Fibroblast of skin of scalp (primary cell): ENCODE measurements at places on chromosomes 7 and 10.

- DNase-seq, result peak; percentile 65
Observed at GRCh38 chr7:135486261-135486920, 23.5 kb downstream of the CNOT4 start.

DNA sequence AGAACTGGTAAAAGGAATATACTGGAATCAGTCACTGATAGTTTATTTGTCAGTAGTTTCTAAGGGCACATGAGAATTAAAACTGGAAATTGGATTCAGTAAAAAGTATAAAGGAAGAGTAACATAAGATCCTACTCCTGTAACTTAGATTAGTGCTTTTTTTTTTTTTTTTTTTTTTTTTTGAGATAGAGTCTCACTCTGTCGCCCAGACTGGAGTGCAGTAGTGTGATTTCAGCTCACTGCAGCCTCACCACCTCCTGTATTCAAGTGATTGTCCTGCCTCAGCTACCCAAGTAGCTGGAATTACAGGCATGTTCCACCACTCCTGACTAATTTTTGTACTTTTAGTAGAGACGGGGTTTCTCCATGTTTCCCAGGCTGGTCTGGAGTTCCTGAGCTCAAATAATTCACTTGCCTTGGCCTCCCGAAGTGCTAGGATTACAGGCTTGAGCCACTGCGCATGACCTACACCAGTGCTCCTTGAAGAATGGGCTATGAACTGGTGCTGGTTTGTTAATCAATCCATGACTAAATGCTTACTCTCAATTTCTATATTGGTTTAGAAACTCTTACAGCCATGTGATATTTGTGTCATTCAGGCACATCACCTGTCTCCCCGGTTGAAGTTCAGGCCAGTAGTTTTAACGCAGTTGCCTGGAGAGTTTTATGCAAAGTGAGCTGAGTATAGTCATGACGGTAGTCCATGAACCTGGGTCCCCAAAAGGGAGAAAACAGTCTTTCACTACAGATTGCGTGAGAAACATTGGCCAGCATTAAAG is 65.0 kb downstream of the ZEB1 start:
- no peak for DNase-seq

DNA sequence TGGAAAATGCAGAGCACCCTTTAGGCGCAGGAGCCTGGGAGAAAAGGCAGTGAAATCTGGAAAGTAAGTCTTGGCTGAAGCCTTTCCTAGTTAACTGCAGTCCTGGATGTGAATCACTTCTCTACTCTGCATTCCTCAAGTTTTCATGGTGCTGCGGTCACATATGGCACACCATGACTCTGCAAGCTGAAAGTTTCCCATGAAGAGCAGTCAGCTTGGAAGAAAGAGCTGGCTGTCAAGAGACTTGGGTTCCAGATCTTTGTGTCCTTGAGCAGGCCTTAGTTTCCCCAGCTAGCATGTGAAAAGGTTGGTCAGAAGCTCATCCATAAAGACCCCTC is 548.3 kb downstream of the SORCS3 start:
- DNase-seq, result peak; percentile 6

DNA sequence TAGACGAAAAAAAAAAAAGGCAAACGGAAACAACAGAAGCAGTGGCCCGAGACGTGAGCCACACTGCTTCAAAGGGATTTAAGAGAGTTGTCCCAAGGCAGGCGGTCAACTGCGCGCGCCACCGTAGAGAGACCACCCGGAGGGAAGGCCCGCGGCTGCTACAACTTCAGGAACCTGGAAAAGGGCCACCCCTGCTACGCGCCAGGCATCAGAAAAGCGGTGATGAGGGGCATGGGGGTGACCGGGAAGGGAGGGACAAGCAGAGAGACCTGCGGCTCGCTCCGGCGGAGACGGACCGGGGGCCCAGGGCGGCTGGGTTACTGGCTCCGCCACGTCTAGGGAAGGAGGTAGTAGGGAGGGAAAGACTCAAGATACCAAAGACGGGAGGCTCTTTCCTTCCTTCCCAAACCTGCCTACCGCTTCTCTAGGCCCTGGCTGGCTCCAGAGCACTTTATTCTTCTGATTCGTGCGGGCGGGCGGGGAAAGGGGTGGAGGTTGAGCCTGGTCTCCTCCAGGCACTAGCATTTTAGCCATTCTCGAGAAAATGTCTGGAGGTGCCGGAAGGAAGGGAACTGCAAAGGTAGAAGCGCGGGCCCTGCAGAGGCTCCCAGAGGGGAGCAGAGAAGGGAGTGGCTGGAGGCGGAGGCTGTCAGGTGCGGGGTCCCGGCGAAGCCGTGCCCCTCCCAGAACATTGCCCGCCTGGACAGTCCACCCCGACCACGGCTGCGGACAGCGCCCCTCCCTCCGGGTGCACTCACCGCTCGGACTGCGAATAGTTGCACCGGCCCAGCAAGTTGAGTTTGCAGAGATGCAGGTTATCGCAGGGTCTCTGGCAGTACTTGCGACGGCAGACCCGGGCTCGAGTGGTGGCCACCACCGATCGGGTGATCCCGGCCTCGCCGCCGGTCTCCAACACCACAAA is 993 bp downstream of the ZC3HAV1 start:
- DNase-seq, result peak; percentile 9

- DNase-seq, result peak; percentile 12
Observed at GRCh38 chr10:19111501-19112267, 63.1 kb downstream of the MALRD1 start.

- no peak for DNase-seq
Observed at GRCh38 chr7:1806354-1806753, 136.3 kb downstream of the ELFN1 start.

- no peak for DNase-seq
Observed at GRCh38 chr7:102813191-102814024, 64.6 kb downstream of the FAM185A start.

GRCh38 chr7:130938661-130939060 is 204.7 kb upstream of the KLF14 start:
- DNase-seq, result no peak

- peak; percentile 77 for DNase-seq
Observed at GRCh38 chr10:60312818-60313588, 76.7 kb downstream of the ANK3 start.

DNA sequence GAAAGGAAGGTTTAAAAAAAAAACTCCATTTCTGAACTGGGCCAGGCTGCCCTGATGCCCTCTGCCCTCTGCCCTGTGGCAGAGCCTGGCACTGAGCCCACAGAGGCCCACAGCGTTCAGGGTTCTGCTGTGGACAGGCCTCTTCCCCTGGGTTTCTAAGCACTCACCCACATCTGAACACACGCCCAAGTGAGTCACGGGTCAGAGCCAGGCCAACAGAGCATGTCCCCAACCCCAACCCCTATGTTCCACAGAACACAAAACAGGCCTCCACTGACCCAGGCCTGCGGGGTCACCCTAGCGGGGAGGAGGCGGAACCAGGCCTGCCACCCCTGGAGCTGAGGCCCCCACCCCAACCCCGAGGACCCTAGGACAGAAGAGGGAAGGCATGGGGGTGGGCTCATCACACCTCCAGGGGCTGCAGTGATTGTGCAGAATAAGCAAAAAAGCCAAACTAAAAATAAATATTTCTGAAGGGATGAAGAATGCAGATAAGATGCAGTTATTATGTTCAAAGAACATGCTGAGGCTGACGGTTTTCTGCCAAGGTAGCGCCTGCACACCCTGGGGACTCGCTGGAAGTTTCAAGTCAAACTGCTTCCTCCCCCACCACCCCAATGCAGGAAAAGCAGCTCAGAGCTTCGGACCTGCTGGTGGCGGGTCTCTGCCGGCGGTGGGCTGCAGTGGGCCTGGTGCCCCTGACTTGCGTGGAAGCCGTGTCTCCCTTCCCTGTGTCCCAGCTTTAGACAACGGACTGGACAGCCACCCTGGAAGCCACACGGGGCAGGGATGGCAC is 5.4 kb downstream of the WDR86 start:
- no peak for DNase-seq

- DNase-seq, result no peak
Observed at GRCh38 chr10:70684374-70684773, 12.1 kb downstream of the ADAMTS14 start.

- DNase-seq, result no peak
Observed at GRCh38 chr7:132275416-132276233, 300.6 kb downstream of the PLXNA4 start.

DNA sequence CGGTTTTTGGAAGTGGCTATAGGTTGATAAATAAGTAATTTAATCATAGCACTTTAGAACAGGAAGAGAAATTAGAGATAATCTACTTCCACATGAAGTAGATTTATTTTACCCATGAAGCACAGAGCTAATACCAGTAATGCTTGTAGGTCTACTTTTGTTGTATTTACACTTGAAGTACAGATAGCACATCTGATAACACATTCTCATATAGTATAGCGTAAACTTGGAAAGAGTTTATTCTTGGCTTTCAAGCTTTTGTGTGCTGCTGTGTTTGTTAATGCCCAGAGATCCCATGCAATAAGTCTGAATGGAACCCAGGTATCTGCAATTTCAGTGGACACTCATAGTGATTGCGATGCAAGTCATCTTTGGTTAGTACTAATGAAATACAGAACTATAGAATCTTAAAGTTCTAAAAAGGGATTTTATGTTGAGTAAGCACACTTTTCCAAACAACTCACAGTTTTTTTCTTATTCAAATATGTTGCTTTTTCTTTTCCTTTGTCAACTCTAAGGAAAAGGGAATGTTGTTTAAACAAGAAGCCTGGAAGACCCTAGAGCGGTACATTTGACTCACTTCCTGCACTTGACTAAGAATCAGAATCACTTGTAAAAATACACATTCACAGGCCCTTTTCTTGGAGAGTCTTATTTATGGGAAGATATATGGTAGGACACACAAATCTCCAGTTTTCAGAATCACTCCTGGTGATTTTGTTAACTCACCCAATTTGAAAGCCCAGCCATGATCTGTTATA is 105.8 kb downstream of the GNAI1 start:
- no peak for DNase-seq

- peak; percentile 44 for DNase-seq
Observed at GRCh38 chr7:55124989-55125875, 106.4 kb downstream of the EGFR start.

GRCh38 chr10:117454502-117454901 is 79.3 kb upstream of the PDZD8 start:
- DNase-seq, result no peak

DNA sequence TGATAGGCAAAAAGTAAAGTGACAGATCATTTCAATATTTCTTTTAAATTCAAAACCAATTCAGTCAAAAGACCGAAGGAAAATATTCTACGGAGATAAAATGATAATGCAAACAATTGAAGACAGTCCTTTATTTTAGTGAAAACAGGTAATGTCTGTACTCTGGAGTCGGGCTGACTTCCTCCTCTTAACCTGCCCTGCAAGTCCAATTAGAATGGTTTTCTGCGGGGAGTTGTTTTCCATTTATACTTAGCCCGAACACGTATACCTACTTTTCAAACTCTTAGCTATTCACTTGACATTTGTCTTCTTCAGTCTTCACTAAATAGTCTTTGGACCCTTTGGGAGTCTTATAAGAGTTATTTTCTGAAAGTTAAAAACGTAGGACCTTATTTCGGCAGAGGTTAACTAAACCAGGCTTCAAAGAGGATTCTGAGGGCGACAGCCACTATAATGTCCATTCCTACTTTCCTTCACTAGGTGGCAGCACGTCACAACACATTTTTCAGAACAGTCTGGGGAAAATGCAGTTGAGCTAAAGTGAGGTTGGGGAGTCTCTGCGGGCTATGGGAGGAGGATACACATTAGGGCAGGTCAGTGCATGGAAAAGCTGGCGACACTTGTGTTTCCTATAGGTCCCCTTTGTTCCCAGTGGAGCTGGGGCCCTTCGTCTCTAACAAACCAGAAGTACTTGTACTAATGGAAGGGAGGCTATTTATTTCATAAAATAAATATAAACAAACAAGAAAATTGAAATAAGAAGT is 472.0 kb downstream of the KCNMA1 start:
- peak; percentile 76 for DNase-seq

DNA sequence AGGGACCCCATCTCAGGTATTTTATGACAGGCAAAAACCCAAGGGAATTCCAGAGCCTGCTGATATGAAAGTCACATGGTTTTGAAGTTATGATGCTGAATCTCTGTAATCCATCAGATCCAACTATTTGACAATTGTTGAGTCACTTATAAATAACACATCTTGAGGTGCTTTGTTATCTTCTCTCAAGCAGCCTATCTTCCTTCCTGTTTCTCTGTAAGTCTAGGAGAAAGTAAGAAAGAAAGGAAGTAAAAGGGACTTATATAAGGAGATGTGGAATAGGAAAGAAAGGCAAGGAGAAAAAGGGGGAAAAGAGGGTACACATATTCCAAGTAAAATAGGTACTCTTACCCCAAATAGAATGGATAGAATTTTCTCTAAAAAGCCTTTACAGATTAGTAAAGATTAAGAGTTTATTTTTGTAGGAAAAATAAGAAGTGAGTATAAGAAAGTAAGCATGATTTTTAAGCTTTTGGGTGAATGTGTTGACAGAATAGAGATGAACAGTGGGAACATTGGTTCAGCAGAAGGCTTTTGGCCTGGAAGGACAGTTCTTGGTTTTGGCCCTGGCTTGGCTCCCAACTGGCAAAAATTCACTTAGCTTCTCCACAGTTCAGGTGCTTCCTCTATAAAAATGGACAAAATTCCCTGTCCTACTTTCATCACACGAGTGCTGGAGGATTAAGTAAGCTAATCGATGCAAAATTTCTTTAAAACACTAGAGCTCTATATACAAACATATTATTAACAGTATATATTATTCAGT is 39.6 kb upstream of the ANK3 start:
- DNase-seq, result no peak

DNA sequence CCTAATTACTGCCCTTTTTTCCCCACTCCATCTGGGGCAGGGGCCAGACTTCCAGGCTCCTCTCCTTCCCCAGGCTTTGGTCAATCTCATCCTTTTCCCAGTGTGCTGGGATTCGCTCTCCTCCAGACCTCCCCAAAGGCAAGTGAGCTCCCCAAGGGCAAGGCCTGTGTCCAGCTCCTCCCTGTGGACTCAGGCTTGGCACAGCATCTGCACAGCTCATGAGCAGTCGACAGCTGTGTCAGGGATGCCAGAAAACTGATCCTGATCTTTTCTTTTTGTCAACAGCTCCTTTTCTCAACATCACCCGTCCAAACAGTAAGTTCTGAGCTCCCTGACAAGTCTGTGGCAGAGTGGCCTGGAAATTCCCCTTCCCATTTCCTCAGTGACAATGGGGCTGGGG is 67.1 kb downstream of the C10orf120 start:
- DNase-seq, result no peak

DNA sequence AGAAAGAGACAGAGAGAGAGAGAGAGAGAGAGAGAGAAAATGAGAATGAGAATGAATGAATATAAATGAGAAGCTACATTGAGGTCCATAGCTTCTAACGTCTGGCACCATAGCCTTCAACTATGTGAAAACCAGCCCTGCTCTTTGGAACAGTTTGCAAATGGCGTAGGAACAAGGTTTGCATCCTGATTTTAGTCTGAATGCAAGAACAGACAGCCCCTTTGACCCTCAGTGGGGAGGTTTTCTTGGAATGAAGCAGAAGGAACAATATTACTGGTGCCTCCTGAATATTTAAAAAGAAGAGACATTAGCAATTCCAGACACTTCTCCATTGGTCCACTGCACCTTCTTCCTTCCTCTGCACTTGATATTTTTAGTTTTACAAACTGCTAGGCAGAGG is 23.0 kb downstream of the LHPP start:
- DNase-seq, result no peak
